ENCODE measurements at places on chromosomes 6 and 20.

DNA sequence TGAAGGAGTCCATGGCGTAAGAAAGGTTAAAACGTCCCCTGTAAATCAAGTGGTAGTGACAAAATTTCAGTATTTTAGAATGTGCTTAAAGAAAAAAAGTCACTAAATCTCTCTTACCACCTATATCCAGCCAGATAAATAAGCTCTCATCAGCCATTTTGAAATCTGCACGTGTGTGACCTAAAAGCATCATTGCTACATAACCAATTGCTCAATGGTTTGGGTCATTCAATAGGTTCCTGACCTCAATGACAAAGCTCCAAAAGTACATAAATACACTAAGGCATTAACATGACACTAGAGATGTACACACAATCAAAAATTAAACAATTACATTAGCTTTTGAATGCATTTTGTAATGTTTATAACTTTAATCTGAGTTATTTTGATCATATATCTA, 272.4 kb downstream of the GMDS start:
- peak; percentile 65 for DNase-seq

DNA sequence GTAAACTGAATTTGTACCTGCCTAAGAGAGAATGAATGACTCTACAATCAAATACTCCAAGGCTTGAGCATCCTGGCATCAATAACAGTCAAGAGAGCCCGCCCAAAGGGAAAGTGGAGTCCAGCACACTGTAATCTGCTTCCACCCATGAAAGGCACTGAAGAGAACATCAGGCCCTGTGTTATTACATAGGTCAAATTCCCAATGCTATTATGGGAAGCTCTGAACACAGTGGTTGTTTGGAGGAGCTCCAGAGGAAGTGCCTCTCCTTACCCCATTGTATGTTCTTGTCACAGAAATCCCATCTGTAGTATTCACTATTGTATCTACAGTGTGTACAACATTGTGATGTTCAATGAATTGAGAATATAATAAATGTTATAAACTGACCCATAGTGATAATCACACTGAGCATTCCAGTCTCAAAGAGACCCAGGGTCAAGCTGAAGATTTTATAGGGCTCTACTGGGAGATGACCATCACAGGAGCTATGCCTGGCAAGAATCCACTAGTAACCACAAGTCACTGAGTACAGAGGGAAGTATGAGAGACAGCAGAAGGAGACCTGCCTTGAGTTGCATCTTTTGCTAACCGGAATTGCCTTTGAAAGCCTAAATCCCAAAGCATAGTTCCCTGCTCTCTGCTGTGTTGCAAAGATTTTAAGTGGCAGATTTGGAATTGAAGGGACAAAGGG, 446.7 kb downstream of the GJA1 start:
- peak; percentile 96 for DNase-seq

GRCh38 chr6:45032426-45032825, 295.7 kb upstream of the RUNX2 start:
- DNase-seq: no peak

- no peak for DNase-seq
Observed at GRCh38 chr6:144561455-144562043, 276.4 kb downstream of the UTRN start.

DNA sequence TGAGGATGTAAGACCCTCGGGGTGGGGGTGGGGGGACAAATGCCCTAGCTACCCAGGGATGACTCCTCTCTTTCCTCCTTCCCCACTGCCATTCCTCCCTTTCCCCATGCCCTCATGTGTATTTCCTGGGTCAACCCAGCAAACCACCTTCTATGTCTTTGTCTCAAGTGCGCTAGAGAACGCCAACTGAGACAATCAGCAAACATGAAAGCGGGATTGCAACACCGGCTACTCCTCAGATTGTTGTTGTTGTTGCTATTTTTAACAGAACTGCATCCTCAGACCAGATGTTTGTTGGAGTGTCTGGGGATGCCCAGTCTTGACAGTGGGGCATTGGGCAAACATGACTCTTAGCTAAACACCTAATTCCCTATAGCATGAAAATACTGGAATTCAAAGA, 39.3 kb upstream of the HIVEP1 start:
- peak; percentile 20 for DNase-seq
